ENCODE measurements at places on chromosomes 5 and 9.

GRCh38 chr5:174187481-174187880 is 142.0 kb downstream of the NSG2 start:
- DNase-seq = no peak

DNA sequence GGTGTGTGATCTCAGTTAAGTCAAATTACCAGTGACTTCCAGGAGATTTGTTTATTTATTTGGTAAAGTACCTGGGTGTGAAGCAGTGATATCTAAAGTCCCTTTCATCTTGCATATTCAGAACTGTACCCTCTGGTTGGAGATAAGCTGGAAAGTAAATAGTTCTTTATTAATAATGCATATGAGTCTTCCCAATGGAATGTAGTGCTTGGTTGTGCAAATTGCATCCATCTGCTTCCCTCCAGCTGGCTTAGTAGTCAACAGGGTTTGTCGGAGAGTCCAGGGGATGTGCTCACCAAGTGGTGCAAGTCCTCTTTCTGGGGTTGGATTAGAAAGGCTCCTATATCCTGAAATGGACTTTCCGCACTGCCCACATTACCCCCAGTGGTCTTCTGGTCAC is 42.0 kb downstream of the TRPM3 start:
- DNase-seq = no peak

DNA sequence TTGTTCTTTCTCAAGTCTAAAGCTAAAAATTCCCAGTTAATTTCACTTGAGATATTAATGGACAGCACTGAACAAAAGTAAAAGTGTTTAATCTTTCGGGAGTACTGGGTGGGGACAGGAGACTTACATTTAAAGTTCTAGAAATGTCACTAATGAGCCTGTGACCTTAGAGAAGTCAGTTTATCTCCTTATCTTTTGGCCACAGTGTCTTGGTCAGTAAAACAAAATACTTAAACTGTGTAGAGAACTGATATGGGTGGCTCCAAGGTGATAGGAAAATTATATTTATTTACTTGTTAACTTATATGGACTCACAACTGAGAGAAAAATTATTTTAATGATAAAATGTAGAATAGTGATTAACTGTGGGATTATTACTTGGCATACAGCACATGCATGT is 8.9 kb downstream of the IPO11 start:
- no peak for DNase-seq

GRCh38 chr5:130871346-130872086 is 293.5 kb downstream of the HINT1 start:
- no peak for DNase-seq

DNA sequence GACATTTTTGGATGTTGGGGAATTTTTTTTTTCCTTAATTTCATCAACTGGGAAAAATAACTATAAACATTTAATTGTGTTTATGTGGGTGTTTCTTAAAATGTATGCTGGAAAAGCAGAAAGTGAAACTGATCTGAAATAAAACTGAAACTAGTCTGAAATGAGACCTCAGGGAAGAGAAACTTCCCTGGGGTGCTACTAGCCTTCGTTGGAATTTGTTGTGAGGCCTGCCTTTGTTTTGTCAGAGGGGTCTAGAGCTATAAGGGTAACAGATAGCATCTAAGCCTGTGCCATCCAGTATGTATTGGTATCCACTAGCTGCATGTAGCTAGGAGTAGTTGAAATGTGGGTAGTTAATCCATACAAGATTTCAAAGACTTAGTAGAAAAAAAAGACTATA is 10.4 kb downstream of the ZNF618 start:
- no peak for DNase-seq
